MV-4-11 (cell line): ENCODE measurements at places on chromosomes 16 and 17.
A peak's percentile ranks its signal among the peaks of the same experiment; 100 is the strongest.

DNA sequence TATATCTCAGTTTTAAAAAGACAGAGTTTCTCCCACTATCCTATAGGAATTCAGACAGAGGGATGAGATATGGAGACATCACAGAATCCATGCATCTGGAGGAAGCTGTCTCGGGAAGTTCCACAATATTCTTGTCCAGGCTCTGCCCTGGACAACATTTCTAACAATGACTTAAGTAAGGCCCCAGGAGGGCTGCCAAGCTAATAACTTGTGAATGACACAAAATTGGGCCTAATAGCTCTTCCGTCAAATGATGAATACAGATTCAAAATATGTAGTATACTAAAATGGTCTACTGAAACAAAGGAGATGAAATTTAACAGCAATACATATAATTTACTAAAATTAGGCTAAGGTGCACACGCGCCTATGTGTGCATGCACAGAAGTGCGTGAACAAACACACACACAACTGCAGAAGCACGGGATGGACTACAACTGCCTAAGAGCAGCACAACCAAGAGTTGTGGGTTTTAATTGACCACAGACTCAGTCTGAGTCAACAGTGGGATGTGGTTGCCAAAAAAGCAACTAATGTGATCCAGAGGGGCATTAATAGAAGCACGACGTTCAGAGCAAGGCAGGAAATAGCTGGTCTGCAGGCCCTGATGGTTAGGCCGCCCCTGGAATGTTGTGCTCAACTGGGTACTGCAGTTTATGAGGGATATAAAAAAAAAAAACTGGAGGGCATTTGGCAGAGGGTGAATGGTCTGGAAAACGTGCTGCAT lies 26.3 kb upstream of the HS3ST2 start:
- DNase-seq: peak; percentile 97

GRCh38 chr17:42107597-42108576 lies 4.6 kb downstream of the DHX58 start:
- DNase-seq: peak; percentile 67

DNA sequence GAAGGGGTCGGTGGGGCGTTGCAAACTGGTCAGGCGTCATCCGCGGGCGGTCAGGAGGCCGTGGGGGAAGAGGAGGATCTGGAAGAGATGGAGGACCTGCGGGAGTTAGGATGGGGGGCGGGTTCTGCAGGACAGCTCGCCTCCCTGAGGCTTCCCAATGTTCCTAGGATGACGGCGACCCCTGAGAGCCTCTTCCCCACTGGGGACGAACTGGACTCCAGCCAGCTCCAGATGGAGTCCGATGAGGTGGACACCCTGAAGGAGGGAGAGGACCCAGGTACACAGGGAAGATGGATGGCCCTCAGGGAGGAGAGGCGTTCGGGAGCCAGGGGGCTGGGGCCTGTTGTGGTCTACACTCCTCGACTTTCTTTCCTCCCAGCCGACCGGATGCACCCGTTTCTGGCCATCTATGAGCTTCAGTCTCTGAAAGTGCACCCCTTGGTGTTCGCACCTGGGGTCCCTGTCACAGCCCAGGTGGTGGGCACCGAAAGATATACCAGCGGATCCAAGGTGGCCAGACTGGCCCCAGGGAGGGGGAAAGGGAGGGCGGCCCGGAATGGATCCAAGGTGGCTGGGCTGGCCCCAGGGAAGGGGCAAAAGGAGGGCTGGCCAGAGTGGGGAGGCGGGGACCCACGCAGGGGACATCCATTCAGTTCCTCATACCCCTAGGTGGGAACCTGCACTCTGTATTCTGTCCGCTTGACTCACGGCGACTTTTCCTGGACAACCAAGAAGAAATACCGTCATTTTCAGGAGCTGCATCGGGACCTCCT lies 839 bp downstream of the PLD2 start:
- DNase-seq: no peak

DNA sequence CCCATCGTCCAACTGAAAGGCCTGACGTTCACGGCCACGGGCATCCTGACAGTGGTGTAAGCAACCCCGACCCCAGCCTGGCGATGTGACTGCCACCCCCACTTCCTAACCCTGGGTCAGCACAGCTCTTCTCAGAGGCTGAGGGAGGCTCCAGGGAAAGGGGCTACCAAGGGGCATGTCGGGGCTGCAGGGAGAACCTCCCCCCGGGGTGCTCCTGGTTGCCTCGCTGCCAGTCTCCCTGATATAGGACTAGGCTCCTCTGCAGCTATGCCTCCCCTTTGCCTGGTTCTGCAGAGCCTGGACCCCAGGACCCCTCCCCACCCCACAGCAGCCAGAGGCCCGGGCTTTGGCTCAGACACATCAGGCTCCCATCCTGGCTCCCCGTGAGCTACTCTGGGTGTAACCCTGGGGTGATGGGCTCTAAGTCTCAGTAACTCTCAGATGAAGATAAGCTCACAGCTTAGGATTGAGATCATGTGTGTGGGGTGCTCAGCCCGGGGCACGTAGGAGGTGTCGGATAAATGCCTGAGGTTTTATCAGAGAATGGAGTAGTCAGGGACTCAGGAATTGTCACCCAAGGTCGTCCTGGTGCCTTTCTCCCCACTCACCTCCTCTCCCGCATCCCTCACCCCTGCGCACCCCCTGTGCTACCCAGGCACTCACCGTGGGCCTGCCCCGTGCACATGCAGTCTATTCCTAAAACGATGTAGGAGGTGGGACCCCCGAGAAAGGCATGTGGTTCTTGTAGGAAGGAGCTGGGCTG lies 10.6 kb downstream of the ITGAD start:
- DNase-seq: no peak

DNA sequence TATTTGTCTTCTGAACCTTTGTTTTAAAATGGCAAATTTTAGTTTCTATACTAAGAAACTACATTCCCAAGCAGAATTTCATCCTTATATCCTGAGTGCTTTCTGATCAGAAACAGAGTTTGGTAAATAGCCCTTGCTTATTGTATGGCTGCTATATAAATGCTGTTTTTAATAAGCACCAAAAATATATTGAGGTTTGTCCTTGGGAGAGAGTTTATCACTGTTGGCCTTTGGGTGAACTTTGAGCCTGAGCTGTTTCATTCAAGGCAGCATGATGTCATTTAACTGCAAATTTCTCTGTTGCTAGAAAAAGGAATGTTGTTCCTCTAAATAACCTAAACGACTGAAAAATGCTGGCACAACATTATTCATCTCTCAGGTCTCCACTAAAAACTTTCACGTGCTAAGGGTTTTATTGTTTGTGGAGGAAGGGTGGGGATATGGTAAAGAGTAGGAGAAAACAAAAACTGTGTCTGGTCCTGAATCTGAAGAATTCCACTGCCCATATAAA lies 334.3 kb upstream of the TBX2 start:
- peak; percentile 18 for DNase-seq

DNA sequence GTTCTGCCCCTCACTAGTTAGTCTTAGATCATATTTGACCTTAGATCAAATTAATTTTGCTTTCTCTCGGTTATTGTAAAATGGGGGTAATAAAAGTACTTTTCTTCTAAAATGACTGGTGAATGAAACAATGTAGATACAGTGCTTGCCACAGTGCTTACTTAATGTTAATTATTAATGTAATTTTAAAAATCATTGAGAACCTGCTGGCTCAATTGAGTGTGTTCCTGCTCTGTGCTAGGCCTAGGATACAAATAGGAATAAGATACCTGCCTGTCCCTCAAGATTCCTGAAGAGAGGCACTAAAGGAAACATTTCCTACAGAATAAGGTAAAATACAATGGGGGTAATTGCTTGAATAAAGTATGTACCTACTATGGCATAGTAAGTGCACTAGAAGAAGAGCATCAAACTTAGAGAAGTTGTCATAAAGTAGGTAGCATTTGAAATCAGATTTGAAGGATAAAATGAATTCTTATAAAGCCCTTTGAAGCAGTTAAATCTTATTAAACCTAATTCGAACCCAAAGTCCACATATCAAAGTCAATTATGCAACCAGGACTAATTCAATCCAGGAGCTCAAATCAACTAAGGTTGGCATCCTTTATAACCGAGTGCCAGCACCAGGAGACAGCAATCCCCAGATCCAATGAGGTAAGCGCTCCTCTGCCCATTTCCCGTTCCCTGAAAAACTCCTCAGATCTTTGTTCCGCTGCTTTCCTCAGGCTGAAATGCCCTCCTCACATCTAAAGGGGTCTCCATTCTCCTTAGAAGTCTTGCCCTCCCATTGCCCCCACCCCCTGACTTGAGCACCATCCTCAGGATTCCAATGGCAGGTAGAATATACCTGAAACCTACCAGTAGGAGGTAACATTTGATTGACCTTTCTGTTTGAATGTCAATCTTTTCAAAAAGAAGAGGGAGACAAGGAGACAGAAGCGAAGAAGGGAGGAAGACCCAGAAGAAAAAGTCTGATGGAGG lies 2.4 kb upstream of the MED13 start:
- DNase-seq: no peak

DNA sequence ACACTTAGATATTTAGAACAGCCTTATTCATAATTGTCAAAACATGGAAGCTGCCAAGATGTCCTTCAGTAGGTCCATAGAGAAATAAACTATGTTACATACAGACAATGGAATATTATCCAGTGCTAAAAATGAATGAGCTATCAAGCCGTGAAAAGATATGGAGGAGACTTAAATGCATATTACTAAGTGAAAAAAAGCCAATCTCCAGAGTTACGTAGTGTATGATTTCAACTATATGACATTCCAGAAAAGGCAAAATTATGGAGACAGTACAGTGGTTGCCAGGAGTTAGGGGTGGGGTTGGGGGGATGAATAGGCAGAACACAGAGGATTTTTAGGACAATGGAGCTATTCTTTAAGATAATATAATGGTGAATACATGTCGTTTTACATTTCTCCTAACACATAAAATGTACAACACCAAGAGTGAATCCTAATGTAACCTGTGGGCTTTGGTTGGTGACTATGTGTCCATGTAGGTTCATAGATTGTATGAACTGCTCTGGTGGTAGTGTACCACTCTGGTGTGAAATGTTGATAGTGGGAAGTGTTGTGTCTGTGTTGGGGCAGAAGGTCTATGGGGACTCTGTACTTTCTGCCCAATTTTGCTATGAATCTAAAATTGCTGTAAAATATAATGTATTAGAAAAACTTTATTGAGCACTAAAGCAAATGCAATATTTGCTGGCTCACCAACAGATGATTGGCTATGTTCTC lies 122.6 kb downstream of the USP22 start:
- DNase-seq: no peak

DNA sequence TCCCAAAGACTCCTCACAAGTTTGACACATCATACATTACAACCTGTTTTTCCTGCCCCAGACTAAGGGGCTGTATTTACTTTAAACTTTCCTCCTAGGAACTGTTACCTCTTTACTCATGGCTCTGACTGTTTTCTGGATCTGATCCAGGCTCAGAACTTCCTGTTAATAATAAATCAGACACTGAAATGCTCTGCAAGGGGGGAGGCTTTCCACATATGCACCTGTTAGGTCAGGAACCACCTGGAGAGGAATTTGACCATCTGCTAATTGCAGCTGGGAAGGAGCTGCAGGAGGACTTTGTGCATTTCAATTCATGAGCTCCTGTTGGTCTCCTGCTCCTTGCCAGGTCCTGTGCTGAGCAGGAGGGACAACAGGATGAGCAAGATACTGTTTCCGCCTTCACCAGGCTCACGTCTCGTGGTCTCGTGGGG lies 476.9 kb upstream of the CDH5 start:
- no peak for DNase-seq

- no peak for DNase-seq
These were observed 943 bp upstream of the PIP4K2B start for GRCh38 chr17:38800237-38800760.

GRCh38 chr16:55853114-55853513 lies 20.2 kb upstream of the CES1 start:
- DNase-seq: peak; percentile 63

GRCh38 chr17:33572615-33573014 lies 279.5 kb upstream of the ASIC2 start:
- no peak for DNase-seq

DNA sequence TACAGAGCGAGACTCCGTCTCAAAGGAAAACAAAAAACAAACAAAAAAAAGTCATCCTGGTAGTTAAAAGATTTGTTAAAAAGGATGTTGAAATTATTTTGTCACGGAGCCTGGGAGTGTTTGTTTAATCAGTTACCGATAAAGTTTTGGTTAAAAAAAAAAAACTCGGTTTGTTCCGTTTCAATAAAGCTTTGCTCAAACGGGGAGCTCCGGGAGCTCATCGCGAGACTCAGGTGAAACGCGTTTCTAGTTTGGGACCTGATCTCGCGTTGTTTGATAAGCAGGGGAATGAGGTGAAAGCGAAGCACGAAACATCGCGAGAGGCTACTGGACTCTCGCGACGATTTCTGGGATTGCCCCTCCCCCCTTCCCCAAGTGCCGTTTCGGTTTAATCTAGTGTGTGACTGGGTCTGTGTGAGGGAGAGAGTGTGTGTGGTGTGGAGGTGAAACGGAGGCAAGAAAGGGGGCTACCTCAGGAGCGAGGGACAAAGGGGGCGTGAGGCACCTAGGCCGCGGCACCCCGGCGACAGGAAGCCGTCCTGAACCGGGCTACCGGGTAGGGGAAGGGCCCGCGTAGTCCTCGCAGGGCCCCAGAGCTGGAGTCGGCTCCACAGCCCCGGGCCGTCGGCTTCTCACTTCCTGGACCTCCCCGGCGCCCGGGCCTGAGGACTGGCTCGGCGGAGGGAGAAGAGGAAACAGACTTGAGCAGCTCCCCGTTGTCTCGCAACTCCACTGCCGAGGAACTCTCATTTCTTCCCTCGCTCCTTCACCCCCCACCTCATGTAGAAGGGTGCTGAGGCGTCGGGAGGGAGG lies at the start of gene CDK12:
CDK12 (plus strand) TSS at position 374 of the 813 bp plus-strand sequence. CDS start 586 bp downstream, outside the sequence.
- peak; percentile 99 for DNase-seq

- DNase-seq: no peak
These were observed 237 bp downstream of the C1QL1 start for GRCh38 chr17:44967907-44968224.

GRCh38 chr16:50942143-50942542 lies 200.3 kb downstream of the CYLD start:
- no peak for DNase-seq

- DNase-seq: no peak
These were observed 2.1 kb upstream of the CUEDC1 start for GRCh38 chr17:57957120-57957850.

DNA sequence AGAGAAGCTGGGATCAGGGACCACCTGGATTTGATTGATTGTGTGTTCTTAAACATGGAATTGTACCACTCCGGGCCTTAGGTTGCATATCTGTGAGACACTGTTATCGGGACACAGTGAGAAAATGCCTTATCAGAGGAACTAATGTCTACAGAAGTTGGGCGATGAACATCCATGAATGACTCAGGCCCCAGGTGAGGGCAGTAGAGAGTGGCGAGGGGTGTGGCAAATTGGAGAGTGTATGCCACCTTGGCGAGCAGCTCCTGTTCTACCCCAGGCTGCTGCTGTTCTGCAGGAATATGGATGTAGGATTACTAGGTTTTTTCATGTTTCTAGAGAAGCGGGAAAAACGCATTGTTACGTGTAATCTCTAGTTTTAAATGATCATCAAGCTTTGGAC lies 38.8 kb downstream of the CLEC16A start:
- no peak for DNase-seq

GRCh38 chr17:64537488-64537887 lies 30.7 kb downstream of the CEP95 start:
- no peak for DNase-seq

DNA sequence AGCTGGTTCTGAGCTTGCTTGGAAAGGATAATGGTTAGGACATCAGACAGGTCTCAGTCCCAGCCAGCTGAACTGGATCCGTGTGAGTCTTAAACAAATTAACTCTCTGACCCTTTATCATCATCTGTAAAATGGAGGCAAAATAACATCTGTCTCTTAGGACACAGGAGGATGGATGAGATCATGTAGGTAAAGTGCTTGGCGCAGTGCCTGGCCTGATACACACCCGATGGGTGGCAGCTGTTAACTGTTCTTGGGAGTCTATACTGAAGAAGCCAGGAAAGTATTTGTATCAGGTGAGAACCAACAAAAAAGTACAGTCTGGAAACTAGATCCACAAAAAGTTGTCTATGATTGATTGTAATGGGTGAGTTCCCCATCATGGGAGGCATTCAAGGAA lies 188.6 kb downstream of the C16orf78 start:
- no peak for DNase-seq
